ENCODE measurements at places on chromosomes 4 and X.

DNA sequence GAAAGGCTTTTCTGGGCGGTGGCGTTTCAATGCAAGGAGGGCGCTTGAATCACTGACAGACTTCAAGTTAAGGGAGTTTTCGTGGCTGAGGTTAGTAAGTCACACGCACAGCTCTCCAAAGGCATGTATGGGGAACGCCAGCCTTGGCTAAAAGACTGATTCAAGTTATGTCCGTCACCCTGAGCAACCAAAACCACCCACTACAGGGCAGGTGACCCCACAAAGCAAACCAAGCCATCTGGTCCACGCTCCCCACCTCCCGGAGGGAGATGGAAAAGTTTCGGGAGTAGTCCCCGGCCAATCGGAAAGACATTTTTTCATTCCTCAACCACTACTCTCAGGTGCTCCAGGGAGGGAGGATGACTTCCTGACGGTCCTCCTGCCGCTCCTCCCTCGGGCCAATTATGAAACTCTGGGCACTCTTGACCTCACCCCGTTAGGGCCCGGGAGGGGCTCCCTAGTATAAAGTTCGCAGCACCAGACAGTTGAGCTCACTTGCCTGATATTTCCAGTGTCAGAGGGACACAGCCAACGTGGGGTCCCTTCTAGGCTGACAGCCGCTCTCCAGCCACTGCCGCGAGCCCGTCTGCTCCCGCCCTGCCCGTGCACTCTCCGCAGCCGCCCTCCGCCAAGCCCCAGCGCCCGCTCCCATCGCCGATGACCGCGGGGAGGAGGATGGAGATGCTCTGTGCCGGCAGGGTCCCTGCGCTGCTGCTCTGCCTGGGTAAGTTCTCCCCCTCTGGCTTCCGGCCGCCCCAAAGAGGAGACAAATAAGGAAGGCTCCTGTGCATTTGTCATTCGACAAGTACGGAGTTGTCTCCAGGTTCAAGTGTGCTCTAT, at the start of gene EREG:
EREG (plus strand) TSS at position 494 of the 840 bp plus-strand sequence; CDS start at position 658, 164 bp downstream.
- DNase-seq: peak; percentile 33

- DNase-seq: no peak
These were observed 16.3 kb upstream of the NEUROG2 start for GRCh38 chr4:112532267-112532666.

GRCh38 chr4:129335276-129335675, 239.3 kb downstream of the C4orf33 start:
- DNase-seq: no peak

GRCh38 chr4:123288309-123289025, 108.1 kb upstream of the SPRY1 start:
- no peak for DNase-seq

GRCh38 chr4:114466299-114466698, 132.3 kb upstream of the UGT8 start:
- no peak for DNase-seq

DNA sequence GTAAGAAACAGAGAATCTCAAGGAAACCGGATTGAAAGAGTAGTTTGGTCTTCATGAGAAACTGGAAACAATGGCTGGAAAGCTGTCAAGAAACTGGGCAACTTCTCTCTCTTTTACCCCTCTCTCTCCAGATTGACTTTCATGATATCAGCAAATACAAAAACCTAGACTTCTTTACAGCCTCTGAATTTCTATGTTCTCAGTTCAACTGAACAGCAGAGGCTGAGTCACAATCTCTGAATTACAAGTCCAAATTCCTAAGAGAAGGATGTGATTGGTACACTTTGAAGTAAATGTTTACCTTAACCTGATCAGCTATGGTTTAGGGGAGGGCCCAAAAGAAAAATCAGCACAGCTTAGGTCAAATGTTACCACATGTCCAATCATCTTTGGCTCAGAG, 974.9 kb downstream of the RPA4 start:
- no peak for DNase-seq

GRCh38 chr4:38382520-38382919, 281.5 kb upstream of the KLF3 start:
- DNase-seq: no peak

- DNase-seq: no peak
These were observed 2266.1 kb downstream of the PCDH7 start for GRCh38 chr4:32986236-32986635.

- no peak for DNase-seq
These were observed 23.2 kb upstream of the ANOS1 start for GRCh38 chrX:8755116-8755515.

DNA sequence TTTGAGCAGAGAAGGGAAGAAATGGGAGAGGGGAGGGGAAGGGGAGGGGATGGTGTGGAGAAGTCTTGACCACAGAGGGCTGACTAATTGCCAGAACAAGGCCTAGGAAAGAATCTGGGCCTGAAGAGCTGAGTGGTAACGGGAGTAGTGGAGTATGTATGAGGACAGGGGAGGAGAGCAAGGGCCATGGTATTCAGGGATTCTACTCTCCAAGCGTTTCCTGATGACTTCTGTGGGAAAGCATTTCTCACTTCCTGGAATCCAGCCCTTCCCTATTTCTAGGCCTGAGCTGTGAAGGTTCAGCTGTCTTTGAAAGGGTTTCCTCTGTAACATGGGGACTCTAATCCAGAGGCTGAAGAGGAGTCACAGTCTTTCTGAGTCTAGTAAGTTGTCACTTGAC, 19.7 kb upstream of the SOX3 start:
- DNase-seq: no peak

- no peak for DNase-seq
These were observed 109.0 kb upstream of the MAMLD1 start for GRCh38 chrX:150253959-150254620.

Measured in activated T-cell treated with anti-CD3 and anti-CD28 coated beads, Interleukin-2, amount 50 U/mL, for 72 hours (primary cell).